ENCODE measurements at places on chromosomes 16 and 17.

- DNase-seq, result no peak
These were observed 233.6 kb downstream of the SEC14L1 start for GRCh38 chr17:77374170-77374936.

DNA sequence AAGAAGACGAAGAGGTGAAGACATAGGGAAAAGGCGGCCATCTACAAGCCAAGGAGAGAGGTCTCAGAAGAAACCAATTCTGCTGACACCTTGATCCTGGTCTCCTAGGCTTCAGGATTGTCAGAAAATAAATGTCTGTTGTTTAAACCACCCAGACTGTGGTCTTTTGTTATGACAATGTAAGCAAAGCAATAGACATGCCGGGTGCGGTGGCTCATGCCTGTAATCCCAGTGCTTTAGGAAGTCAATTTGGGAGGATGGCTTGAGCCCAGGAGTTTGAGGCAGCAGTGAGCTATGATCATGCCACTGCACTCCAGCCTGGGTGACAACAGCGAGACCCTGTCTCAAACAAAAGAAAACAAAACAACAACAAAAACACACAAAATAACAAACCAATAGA is 64.4 kb downstream of the HAPSTR1 start:
- DNase-seq, result no peak

DNA sequence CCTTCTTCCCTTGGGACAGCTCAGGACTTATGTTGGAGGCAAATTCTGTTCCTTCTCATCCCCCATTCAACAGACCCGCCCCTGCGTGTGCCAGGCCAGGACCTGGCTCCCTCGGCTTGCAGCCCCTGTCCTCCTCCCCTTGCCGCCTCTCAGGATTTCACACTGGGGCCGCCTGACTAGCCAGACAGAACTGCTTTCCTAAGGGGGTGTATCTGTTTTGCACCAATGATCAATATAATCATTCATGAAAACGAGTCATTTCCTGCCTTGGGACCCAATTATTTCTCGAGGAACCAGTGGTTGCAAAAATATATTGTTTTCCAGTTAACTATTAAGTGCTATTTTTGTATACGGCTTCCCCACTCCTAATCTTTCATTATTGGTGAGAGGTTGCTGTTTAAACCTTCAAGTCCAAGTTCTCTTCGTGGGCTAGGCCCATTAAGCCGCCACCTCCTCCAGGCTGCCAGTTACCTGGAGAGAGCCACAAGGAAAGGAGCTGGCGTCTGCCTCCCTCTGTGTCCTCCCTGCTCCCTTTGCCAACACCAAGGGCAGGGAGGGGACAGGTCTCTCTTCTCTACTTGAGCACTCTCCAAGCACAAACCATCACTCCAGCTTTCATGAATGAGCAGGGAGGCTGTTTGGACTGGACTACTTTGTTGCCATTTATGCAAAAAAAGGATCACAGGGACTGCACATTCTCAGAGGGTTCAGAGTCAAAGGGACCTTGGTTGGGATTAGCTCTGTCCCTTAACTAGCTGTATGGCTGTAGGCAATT is 8.9 kb downstream of the DCAKD start:
- DNase-seq, result no peak

- peak; percentile 94 for DNase-seq
These were observed 5.4 kb downstream of the ATPAF2 start for GRCh38 chr17:18033442-18034099.

DNA sequence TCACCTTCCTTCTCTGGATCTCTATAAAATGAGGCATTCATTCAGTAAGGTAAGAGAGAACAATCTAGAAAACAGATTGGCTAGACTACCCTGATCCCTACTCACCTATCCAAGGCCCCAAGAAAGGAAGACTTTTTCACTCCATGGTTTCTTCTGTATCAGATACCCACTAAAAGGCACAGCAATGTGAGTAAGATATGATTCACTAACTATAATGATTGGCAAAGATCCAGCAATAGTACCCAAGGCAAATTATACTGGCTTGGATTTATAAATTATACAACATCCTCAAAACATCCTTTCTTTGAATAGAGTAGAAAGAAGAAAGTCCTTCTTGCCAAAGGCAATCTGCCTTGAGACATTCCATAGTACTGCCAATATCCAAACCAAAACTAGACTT is 1432.0 kb upstream of the GOT2 start:
- DNase-seq, result no peak

DNA sequence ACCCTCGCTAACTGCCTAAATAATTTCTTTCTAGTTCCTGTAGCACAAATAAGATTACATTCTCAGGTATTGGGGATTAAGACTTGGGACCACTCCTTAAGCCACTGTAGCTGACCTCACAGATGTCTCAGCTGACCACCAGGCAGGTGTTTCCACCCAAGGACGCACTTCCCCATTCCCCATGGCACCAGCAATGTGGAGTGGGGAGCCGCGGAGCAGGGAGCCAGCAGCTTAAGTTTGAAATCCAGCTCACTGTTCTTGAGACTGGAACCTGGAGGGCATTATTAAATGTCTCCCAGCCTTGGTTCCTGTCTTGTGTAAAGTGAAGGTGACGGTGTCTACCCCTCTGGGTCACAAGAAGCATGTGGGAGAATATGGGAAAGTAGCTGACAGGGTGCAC is 249.4 kb upstream of the CACNG5 start:
- DNase-seq, result no peak

DNA sequence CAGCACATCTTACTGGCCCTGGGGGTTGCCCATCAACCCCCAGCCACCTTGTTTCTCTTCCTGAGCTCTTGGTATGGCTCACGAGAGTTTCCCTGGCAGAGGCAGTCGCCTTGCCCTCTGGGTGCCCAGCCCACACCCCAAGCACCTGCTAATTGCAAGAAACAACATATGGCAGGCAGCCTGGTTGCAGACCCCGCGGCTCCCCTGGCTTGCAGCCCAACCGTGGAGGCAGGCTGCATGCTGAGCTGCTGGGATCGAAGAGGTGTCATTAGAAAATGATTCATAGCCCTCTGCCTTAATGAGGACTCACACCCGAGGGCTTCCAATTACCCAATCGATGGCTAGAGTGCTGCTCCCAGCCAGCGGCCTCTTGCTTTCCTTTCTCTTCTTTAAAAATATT is 115.7 kb downstream of the TMEM114 start:
- DNase-seq, result no peak

- DNase-seq, result peak; percentile 30
These were observed 91.3 kb upstream of the SEC14L1 start for GRCh38 chr17:77049440-77049839.

GRCh38 chr17:7631398-7632380 is 1.8 kb downstream of the SHBG start:
- no peak for DNase-seq

DNA sequence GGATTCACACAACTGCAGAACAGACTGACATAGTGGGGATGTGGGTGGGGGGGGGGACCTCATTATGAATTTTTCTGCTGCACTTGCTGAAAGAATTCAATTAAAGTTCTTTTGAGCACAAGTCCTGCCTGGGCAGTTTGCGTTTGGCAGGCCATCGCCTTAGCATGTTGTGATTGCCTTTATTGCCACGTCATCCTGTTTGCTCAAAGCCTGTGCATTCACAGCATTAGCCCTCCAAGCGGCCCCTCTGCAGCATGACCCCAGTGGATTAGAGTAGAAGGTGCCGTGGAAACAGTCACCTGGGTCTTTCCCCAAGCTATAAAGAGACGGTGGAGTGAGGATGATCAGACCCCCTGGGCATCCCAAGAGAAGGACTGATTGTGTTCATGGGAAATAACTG is 17.2 kb downstream of the MSI2 start:
- DNase-seq, result no peak

DNA sequence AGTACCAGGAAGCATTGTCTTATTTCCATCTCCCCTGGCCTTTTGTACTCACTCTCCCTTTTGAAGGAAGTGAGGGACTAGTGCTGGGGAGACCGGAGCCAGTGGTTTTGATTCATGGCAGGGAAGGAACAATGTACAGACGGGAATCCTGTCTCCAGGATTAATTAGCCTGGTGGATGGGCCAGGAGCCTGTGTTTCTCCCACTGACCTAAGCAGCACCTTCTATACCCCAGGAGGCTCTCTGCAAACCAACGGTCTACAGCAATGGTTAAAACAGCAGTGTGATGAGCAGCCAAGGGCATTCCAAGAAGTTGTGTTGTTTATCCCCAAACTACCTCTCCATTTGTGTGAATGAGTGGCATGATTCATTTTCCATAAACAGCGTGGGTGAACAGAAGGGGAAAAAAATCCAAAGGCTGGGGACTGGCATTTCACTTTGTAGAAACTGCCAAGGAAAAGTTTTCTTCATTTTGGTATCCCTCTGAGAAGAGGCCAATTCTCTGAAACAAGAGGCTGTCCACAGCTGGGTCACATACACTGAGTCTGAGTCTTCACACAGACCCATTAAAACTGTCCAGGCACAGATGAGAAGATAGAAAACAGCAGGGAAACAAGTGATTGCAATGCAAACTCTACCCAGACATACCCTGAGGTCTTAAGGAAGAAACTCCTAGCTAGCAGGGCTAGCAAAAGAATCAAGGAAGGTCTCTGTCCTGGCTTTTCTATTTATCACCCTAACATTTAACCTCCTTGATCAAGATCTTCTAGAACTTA is 18.1 kb downstream of the ANKFN1 start:
- no peak for DNase-seq

GRCh38 chr17:75820094-75821080 is 23.8 kb downstream of the UNC13D start:
- no peak for DNase-seq

DNA sequence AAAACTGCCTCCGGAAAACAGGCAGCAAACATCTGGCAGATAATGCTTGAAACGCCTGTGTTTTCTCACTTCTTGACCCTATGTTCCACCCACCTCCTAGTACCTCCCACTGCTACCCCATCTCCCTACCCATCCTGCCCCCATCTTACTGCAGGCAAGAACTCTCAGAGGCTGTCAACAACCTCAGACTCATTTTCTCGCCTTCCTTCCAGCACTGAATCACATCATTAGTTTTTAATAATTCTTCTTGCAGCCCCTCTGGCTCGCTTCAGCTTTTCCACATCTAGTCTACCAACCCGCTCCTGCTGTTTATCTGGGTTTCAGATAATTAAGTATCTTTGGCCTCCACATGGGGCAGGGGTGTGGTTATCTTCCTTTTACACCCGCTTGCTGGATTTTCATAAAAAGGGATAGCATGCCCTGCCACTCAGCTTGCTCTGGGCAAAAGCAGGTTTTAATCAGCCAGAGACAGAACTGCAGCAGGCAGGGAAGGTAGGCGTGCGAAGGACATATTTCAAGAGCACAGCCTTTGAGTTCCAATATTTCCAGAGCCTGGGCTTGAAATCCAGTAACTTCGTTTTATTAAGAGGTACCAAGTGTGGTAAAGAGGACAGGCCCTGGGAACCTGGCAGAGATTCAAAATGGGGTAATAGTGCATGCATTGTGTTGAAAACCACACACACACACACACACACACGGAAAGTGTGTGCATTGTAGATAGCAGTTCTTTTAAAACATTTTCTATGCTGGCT is 87.5 kb downstream of the BMERB1 start:
- DNase-seq, result no peak

DNA sequence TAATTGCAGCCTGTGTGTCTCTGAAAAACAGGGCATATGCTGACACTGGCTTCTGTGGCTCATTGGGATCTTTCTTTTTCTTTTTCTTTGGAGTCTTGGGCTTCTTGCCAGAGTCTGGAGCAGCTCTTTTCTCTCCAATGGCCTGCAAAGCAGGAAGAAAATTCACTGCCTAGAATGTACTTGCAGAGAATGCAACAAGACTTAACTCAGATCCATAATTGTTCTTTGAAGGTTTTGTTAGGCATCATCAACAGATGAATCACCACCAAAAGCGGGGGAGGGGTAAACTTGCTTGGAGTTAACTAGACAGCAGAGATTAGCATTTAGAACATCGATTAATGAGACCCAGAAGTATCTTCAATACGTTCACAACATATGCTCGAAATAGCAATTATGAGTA is 100.9 kb downstream of the TOX3 start:
- no peak for DNase-seq

DNA sequence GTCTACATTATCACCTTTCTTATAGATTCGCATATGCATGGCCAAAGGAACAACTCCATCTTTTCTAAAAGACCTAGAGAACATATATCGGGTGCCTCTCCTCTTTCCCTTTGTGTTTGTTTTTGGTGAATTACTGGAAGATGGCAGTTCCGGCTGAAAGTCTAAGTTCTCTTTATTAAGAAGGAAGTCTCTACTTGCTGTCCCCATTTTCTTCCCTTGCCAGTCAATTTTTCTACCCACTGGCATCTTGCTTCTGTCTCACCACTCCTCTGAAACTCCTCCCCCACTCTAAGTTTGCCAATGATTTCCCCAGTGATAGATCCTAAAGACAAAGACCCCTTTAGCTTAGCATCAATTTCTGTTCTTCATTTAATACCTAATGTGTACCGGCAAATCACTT is 93.9 kb upstream of the CORO6 start:
- DNase-seq, result no peak

- DNase-seq, result no peak
These were observed 17.7 kb downstream of the DDX19A start for GRCh38 chr16:70364399-70364798.

- no peak for DNase-seq
These were observed 5.3 kb upstream of the OSGIN1 start for GRCh38 chr16:83947642-83948234.

- no peak for DNase-seq
These were observed 159.8 kb upstream of the NOL11 start for GRCh38 chr17:67557921-67558320.

DNA sequence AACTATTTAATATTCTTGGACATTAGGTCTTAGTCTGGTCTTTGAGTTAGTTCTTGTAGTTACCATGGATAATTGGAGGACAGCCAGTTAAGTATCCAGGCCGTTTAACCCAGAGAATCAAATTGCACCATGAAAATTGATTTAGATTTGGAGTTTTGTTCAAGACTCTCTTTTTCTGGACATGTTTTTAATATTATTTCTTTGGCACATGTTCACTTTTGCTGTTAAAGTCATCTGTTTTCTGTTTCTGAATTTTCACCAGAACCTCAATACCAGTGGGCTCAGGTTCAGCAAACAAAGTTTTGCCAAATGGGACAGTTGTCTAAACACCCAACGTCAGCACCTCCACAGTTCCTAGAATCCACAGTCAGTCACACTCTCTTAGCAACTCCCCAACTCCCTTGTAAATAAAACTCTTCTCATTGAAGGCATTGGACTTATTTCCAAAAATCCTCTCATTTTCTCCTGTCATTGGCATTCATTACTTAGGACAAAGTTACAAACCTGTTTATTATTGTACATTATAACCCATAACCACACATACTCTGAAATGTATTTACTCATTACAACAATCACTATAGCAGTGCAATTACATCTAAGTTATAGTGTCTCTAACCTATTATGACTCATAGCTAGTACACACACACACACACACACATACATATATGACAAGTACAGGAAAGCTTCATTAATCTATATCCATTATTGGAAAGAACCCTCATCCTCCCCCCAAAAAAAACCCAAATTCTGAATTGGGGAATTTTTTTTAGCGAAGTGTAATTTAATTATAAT is 33.5 kb upstream of the DNAH9 start:
- DNase-seq, result no peak

GRCh38 chr17:81868674-81869220 is 2.4 kb downstream of the ARHGDIA start:
- DNase-seq, result peak; percentile 25

GRCh38 chr16:55003916-55004315 is 73.3 kb downstream of the IRX5 start:
- DNase-seq, result no peak

- no peak for DNase-seq
These were observed 158.4 kb downstream of the CCDC182 start for GRCh38 chr17:57586742-57587141.

GRCh38 chr16:83054283-83054682 is 427.5 kb downstream of the CDH13 start:
- DNase-seq, result no peak

GRCh38 chr17:81831563-81831956 is 1.5 kb downstream of the MCRIP1 start:
- no peak for DNase-seq
